Left ventricle myocardium superior (tissue), 1 donor: ENCODE measurements at places on chromosomes 6 and 20. TPM values are rescaled to one million over a fixed set of nuclear protein-coding genes. Genes with fewer than 3 reads are reported as not detected.

SHLD1 gene
- 6.9 TPM for total RNA-seq

DNA sequence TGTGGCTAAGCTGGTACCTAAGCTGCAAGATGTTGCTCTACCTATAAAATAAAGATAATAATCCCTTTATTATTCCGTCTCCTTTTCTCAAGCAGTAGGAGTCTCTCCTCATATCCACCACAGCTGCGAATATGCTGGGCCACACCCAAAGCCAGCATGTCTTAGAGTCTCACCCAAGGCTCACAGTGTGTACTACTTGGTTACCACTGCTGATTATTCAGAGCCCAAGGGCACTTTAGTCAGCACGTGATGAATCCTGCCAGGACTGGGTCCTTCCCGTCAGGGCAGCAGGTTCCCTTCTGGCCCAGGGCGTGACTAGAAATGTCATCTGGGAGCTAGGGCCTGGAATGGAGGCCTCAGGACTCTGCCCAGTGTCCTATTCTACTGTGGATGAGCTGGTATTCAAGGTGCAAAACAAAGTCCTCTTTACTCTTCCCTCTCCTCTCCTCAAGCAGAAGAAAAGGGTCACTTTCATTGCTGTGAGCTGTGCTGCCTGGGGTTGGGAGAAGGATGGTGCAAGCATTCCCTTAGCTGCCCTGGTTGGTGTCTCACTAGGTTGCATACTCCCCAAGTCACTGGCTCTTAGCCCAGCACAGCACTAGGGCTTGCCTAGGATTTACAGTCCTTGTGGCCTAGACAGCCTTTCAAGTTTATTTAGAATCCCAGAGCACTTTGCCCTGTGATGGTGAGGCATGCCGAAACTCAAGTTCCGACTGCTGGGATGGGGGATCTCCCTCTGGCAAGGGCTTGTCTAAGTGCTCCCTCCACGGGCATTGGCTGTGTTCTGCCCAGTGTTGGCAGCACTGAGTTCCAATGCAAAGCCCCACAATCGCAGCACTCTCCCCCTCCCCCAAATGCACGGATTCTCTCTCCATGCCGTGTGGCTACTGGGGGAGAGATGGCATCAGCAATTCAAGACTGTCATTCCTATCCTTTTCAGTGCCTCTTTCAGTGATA is 320.2 kb downstream of the BTBD9 start:
- no peak for DNase-seq

GRCh38 chr6:138909975-138910374 is 78.1 kb downstream of the REPS1 start:
- no peak for DNase-seq

- no peak for DNase-seq
Observed at GRCh38 chr6:37033819-37034795, 28.7 kb downstream of the FGD2 start.

GRCh38 chr6:158172001-158172400 is 3.9 kb downstream of the GTF2H5 start:
- DNase-seq = no peak
